Glutamatergic neuron (in vitro differentiated cells): ENCODE measurements at places on chromosomes 12 and 14.

DNA sequence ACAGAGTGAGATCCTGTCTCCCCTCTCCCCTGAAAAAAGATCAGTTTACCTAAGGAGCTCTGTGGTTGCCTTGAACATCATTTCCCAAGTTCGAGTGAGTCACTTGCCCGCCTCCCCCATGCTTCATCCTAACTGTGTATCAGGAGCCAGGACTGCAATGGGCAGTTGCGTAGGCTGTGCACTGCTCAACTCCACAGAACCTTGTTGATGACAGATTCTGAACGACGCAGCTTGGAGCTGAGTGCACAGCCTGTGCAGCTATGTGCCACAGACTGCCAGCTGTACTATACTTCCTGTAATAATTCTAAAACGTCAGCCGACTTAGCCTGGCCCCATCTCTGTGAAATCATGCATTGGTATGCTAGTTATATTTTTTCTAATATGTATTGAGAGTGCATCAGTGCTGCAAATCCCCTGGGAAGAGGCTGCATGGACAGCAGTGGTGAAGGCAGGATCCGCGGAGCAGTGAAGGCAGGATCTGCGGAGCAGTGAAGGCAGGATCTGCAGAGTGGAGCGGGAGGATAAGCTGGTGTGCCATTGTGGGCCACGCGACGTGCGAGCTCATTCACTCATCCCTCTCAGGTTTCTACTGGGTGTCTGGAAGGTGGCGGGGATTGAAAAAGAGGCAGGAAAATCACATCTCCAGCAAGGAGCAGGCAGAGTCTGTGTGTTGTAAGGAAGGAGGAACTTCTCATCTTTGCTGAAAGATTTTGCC is 80.8 kb downstream of the GALNT9 start:
- peak; percentile 20 for DNase-seq

DNA sequence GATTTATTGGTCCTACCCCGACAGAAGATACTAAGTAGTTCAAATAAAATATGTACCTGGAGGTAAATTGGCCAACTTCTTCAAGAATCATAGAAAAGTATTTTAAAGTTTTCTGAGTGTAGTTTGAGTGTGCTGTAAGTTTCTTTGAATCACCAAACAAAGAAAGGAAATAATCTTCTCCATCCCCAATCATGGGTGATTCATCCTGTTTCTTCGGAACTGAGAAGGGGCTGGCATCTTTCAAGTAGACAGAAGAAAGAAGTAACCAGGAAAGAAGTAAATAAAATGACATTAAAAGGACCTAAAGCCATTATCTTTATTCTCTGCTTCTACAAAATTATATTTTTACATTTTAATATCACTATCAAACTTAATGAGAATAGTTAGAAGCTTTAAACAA is 6.8 kb downstream of the LMNTD1 start:
- no peak for DNase-seq

DNA sequence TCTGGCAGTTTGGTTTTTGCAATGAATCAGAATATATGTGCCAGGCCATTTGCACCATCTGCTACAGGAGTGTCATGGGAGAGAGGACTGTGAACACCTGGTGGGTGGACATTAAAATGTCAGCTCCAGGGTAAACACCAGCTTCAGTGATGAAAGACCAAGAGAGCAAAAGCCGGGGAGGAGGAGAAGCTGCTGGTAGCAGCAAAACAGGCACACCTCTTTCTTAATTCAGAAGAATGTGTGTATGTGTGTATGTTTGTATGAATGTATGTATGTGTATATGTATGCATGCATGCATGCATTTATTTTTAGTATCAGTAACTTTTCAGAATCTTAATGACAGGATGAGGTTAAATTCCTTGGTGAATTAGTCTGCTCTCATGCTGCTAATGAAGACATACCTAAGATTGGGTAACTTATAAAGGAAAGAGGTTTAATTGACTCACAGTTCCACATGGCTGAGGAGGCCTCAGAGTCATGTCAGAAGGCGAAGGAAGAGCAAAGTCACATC is 357.4 kb upstream of the PRICKLE1 start:
- no peak for DNase-seq

DNA sequence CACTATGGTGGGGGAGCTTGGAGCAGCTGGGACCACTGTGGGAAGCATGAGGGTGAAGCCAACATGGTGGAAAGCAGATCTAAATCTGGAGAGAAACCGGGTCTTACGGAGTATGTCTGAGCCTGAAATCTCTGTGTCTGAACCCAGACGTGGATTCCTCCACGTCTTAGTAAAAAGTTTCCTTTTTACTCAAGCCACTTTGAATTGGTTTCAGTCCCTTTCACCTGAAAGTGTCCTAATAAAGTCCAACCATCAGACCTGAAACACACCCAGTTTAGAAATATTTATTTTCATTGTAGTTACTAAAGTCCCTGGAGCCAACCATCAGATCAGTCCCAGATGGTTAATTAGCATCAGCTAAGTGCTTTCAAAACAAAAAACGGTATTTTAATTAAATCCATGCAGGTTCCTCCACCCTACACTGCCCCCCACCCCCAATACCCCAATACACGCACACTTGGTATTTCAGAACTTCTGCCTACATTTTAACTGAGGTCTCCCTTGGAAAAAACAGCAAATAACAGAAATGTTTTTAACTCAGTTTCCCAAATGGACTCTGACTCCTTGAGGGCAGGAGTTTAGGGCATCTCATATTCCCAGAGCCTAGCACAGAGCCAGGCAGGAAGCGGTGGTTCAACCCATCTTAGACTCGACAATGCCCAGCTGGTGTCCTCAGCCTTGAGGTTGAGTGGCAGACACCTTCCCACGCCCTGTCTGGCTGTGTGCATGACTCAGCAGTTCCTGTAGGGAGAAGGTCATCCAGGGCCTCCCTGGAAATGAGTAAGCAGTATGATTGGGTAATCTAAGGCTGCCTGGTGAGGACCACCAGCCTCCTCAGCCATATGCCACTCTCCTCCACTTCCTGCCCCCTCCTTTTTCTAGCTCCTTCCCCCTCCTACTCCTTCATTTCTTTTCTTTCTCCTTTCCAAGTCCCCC is 175.8 kb downstream of the TTC8 start:
- DNase-seq, result peak; percentile 30

GRCh38 chr14:34297786-34298520 is 164.1 kb downstream of the SPTSSA start:
- no peak for DNase-seq

DNA sequence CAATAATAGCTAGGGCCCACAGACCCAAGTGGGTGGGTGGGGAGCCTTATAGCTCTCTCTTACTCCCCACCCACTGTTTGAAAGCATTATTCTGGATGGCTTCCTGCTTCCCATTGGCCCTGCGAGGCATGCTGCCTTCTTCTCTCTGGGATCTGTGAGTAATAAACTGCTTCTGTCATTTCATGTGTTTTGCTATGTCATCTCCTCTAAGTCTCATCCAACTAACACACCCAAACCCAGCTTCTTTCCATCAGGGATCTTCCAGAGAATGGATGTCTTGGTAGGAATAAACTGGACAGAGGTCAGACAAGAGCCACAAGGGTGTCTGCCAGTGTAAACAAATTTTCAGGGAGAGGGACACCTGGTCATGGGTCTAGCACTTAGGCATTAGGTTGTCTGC is 66.4 kb upstream of the BDKRB2 start:
- no peak for DNase-seq

DNA sequence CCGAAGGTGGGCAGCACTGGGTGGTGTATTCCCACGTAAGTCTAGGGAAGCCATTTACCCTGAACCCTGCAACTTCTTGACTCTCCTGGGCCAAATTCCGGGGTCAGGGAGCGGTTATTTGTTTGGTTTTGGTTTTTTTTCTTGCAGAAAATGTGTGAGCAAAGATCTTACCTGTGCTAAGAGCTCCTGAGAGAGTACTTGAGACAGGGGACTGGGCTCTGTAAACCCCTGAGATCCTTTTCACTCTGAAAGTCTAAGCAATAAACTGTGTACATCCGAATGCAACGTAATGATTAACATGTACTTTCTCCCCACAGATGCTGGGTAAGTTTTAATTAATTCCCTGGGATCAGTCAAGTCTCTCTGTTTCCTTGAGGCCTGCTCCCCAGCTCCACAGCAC is 21.5 kb downstream of the OR10P1 start:
- DNase-seq, result no peak
